ENCODE measurements at places on chromosomes 11 and 22. TPM values are rescaled to one million over a fixed set of nuclear protein-coding genes. Genes with fewer than 3 reads are reported as not detected.

DNA sequence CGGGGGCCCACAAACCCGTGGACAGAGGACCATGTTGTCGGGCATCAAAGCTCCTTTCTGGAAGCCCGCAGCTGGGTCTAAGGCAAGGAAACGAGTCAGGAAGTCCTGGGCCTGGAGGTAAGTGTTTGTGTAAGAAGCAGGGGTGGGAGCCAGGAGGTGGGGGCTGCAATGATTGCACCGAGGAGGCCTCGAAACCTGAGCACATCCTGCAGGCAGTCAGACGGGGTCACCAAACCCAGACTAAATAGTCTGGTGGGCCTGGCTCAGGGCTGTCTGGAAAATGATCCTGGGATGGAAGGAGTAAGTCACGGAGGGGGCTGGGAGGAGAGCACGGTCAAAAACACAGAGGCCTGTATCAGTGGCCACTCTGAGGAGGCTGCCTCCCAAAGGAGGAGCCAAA lies 539.2 kb downstream of the MN1 start:
- no peaks in the 10 kb centered on the region for H3K4me1 ChIP-seq
- DNase-seq: no peak
- H3K36me3 ChIP-seq: no peaks in the 10 kb centered on the region
- H3K27me3 ChIP-seq: no peaks in the 10 kb centered on the region

DNA sequence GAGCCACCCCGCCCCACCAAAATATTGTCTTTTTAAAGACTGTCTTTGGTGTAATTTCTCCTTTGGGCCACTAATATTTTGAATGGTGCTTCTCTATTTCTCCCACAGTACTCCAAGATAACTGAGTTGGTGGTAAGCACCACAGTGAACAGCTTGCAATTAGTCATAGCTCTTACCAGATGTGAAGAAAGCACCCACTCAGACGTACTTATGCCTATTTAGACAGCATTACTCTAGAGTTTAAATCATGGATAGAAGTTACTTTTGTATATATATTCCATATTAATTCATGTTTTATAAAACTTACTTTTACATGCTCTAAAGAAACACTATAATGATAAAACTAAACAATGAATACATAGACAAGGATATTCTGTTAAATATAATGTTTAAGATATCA lies 12.7 kb downstream of the ANO3 start:
- H3K27ac ChIP-seq: no peak overlapping the region
- no peaks in the 10 kb centered on the region for H3K27me3 ChIP-seq
- H3K4me1 ChIP-seq: no peaks in the 10 kb centered on the region
- H3K4me3 ChIP-seq: no peak overlapping the region

DNAJB7 gene
- not detected for total RNA-seq

DNA sequence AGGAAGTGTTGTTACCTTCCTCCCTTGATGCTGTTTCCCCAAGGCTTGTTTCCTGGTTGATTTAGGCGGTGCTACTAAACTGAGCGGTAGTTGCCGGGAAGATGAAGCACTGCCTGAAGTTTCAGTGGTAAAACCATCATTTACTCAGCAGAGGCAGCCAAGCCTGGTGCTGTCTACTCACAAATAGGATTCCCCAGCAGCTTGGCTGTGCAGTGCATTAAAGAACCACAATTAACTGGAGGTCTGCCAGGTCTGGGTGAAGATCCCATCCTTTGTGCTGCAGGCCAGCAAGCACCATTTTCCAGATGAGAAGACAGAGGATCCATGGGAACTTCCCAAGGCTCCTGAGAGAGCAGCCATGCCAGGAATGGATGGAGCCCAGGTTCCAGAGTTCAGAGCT lies 231.9 kb upstream of the E2F8 start:
- DNase-seq: no peak
- no peaks in the 10 kb centered on the region for H3K4me1 ChIP-seq
- no peaks in the 10 kb centered on the region for H3K36me3 ChIP-seq
- H3K27ac ChIP-seq: no peak overlapping the region
- H3K4me3 ChIP-seq: no peak overlapping the region
- no peaks in the 10 kb centered on the region for H3K27me3 ChIP-seq

DNA sequence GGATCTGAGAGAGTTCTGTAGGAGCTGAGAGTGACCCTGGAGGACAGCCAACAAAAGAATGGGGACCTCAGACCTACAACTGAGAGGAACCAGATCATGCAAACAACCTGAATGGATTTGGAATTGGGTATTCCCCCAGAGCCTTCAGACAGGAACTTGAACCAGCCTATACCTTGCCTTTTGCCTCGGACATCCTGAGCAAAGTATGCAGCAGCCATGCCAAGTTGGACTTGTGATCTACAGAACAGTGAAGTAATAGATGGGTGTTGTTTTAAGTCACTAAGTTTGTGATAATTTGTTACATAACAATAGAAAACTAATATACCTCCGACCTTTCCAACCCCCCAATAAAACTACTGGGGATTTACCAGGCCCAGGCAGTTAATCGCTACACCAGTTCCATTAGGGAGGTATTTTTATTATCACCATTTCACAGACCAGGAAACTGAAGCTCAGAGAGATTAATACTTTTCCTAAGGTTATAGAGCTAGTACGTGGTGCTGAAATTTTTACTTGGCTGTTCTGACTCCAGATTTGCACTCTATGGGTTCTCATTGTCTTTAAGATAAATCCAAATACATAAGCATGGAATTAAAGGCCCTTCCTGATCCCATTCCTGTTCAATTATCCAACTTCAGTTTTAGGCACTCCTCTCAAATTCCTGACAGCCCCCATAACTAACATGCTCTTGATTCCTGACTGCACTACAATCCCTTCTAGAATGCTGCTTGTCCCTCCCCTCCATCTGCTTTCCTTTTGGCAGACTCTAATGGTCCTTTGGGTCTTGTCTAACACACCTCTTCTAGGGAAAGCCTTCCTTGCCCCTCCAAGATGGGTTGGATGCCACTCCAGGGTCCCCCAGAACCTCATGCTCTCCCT lies 1.7 kb upstream of the RASSF10 start:
- H3K4me1 ChIP-seq: peaks cover 26% of the 10 kb centered on the region
- no peak overlapping the region for H3K4me3 ChIP-seq
- no peak overlapping the region for H3K27ac ChIP-seq
- no peaks in the 10 kb centered on the region for H3K36me3 ChIP-seq

DNA sequence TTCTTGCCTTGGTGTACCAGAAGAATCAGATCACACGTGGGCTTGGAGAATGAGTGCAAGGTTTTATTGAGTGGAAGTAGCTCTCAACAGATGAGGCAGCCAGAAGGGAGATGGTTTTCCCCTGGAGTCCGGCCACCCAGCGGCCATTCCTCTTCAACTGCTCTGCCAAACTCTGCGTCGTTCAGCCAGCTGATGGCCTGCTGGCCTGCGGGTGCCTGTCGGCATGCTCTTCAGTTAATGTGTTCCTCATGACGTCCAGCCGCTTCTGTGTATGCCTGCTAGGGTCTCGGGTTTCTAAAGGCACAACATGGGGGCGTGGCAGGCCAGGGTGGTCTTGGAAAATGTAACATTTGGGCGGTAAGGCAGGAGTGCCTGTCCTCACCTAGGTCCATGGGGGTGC lies 487.9 kb upstream of the LRRC4C start:
- no peaks in the 10 kb centered on the region for H3K27me3 ChIP-seq
- no peak for DNase-seq
- H3K4me1 ChIP-seq: no peaks in the 10 kb centered on the region
- H3K4me3 ChIP-seq: no peak overlapping the region

DNA sequence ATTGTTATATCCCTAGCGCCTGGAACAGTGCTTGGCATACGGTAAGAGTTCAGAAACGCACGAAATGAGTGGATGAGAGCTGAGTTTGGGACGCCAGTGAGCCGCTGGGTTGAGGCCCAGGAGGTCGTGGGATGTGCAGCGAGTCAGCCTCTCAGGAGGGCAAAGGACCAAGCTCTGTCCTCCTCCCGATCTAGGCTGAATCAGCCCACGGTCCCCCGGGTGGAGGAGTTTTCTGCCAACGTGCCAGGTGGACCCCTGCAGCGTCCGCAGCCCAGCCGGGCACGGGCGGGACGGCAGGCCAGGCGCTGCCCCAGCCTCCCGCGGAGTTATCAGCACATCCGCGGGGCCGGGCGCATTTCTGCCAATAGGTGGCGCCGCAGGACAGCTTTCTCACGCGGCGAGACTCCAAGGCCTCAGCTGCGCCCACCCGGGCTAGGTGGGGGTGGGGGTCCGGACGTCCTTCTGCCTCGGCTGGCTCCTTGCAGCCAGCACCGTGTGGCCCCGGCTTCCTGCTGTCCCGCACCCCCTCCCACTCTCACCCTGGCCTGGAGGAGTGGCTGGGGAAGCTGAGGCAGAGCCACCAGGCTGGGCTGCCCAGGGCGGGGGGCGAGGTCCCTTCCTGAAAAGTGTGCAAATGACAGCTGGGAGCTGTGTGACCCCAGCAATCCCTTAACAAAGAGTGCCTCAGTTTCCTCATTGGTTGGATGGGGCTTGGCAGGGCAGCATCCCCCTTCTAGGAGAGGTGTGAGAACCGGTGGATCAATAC lies 2.2 kb upstream of the RPS19BP1 start:
- H3K4me1 ChIP-seq: 0 out of 2 replicates have a peak, but pooled peaks cover 13% of the 10 kb centered on the region
- peak; percentile 81 for DNase-seq

- no peak for DNase-seq
- H3K27me3 ChIP-seq: no peaks in the 10 kb centered on the region
- H3K4me1 ChIP-seq: no peaks in the 10 kb centered on the region
Observed at GRCh38 chr22:17552737-17553136, 10.6 kb upstream of the SLC25A18 start.

DNA sequence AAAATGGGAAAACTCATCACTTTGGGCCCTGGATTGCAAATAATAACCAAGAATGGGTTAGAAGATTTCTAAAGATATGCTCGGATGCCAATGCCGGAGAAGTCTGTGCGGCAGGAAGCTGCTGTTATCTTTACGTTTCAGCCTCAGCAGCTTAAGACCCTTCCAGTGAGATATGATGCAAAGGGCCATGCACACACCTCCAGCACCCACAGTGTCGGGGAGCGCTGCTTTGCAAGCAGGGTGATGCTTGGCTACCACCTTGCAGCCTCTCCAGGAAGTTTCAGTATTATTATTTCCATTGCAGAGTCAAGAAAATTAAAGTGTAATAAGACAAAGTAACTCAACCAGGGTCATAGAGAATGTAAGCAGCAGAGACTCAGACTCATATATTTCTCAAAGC lies 37.3 kb downstream of the LARGE1 start:
- no peaks in the 10 kb centered on the region for H3K36me3 ChIP-seq
- no peaks in the 10 kb centered on the region for H3K4me1 ChIP-seq
- no peak for DNase-seq
- no peak overlapping the region for H3K4me3 ChIP-seq

DNA sequence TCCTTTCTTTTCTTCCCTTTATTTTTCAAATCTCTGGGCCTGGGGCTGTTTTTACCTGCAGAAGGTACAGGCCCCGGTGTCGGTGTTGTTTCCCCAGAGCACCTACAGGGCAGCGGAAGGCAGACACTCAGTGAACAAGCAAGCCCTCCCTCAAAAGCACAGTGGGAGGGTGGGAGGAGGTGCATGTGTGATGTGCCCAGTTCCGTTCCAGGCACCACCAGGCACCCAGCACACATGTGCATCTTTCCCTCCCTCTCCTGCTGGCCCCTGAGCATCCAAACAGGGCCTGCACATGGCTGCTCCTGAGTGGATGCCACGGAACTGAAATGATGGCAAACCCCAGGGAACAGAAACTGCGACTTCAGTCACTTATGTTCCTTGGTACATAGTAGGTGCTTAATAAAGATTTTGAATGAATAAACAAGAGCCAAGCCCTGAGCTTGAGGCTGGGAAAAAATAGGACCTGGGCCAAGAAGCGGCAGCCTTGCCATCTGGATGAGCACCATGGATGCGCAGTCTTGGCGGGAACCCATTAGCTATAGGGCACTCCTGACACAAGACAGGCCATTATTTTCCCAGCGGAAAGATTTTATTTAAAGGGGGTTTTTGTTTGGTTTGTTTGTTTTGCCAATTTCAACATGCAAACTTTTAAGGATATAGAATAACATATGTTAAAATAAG lies 47.8 kb downstream of the ARRB1 start:
- H3K27me3 ChIP-seq: no peaks in the 10 kb centered on the region
- no peak for DNase-seq
- no peak overlapping the region for H3K27ac ChIP-seq
- H3K36me3 ChIP-seq: no peaks in the 10 kb centered on the region
- H3K4me1 ChIP-seq: peaks cover 4% of the 10 kb centered on the region
- no peak overlapping the region for H3K4me3 ChIP-seq

DNA sequence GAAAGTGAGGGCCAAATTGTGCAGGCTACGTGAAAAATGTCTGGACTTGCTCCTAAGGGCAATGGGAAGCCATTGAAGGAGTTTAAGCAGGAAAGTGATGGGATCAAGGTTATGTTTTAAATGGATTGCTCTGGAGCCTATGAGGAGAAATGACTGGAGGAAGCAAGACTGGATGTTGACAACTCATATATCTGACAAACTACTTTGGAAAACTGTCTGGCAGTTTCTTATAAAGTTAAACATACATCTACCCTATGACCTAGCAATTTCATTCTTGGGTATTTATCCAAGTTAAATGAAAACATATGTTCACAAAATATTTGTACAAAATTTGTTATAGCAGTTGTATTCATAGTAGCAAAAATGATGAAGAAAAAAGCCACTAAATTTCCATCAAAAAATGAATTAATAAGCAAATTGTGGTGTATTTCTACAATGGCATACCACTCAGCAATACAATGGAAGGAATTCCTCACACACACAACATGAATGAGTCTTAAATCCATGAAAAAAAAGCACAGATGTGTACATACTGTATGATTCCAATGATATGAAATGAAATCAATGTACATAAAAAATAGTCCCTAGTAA lies 24.1 kb downstream of the FZD4 start:
- no peaks in the 10 kb centered on the region for H3K36me3 ChIP-seq
- DNase-seq: no peak
- H3K4me3 ChIP-seq: no peak overlapping the region
- peak overlapping the region; percentile 12 for H3K27ac ChIP-seq

DNA sequence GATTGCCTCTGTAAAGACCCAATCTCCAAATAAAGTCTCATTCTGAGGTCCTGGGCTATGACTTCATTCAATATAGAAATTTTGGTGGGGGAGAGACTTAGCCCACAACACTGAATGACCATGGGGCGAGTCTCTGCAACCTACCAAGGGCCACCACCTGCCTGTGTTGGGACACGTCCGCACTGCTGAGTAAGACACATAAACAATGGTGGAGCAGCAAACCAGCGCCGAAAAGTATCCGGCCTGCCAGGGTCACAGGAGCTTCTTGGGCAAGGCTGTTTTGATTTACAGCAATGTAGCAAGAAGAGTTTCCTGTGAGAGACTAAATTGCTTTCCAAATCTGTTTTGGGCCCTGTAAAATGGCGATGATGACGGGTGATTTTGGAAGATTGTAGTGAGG lies 122.3 kb downstream of the SHANK2 start:
- H3K27me3 ChIP-seq: no peaks in the 10 kb centered on the region
- no peak overlapping the region for H3K27ac ChIP-seq
- no peak overlapping the region for H3K4me3 ChIP-seq

- H3K4me1 ChIP-seq: peaks cover 15% of the 10 kb centered on the region
- no peak for DNase-seq
- no peak overlapping the region for H3K27ac ChIP-seq
- H3K27me3 ChIP-seq: no peaks in the 10 kb centered on the region
- H3K36me3 ChIP-seq: no peaks in the 10 kb centered on the region
Observed at GRCh38 chr11:36341915-36342314, 45.8 kb downstream of the PRR5L start.

LIN7C gene
- 39.8 TPM for total RNA-seq

- H3K4me1 ChIP-seq: peaks cover 11% of the 10 kb centered on the region
- no peak overlapping the region for H3K4me3 ChIP-seq
- no peak overlapping the region for H3K27ac ChIP-seq
- H3K36me3 ChIP-seq: peaks cover 4% of the 10 kb centered on the region
- no peak for DNase-seq
Observed at GRCh38 chr11:118406599-118407166, 5.3 kb downstream of the ATP5MG start.

GRCh38 chr11:76753950-76754349 lies 29.2 kb upstream of the TSKU start:
- H3K36me3 ChIP-seq: no peaks in the 10 kb centered on the region
- H3K27me3 ChIP-seq: no peaks in the 10 kb centered on the region
- peak; percentile 27 for DNase-seq
- H3K27ac ChIP-seq: no peak overlapping the region
- H3K4me3 ChIP-seq: no peak overlapping the region

Measured in Caco-2 (cell line).